ENCODE measurements at places on chromosomes 16 and 17.

GRCh38 chr17:19417611-19418010 lies 6.6 kb downstream of the RNF112 start:
- no peak for DNase-seq

- no peak for DNase-seq
Observed at GRCh38 chr17:43591001-43591400, 44.9 kb upstream of the ETV4 start.

DNA sequence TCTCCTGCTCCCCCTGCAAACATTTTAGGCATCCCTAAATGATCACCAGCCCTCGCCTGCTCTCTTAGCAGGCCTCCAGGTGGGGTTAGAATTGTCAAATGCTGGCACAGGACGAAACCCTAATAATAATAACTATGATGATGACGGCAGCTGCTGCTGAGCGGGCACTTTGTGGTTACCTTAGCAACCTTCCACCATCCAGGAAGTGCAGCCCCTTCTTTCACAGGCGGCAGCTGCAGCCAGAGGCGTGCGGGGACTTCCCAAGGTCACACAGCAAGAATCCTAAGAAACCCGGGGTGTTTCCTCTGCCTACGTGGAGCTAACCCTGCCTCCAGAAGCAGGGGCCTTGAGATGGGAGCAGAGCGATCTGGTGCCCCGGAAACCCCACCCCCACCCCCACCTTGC lies 22.4 kb upstream of the EIF1 start:
- peak; percentile 31 for DNase-seq

GRCh38 chr16:2149630-2150417 lies 1.4 kb downstream of the RAB26 start:
- DNase-seq = no peak

DNA sequence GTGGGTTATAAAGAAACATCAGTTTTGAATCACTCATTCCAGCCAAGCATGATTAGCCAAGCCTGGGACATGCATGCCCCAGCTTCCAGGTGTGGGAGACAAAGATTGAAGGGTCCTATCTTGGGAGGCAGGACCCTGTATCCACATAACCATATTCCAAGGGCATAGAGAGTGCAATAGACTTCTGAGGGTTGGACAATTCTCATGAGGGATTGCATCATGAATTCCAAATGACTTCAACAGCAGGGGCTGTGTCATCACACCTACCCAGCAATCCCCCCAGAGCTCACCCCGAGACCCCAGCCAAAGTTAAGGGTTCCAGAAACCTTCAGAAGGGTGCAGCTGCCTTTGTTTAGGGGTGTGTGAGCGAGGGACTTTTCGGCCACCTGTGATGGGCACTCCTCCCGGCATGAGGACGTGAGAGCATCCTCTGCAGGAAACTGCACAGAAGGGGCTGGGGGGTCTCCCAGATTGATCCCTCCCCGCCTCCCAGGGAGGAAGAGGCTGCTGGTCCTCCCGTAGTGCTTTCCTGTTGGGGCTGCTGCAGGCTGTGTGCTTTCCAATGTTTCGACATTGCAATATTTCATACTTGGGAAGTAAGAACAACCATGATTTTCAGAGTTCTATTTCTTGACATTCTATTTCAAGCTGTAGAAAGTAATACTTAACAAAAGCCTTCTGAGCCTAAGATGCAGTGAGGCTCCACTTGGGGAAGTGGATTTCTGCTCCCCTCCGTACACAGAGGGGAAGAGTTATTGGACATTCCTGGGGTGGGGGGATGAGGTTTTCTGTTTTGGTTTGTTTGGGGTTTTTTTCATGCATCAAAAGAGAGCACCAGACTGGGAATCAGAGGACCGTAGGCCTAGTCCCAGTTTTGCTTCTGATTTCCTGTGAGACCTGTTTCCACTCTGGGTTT lies 13.3 kb upstream of the PITPNM3 start:
- DNase-seq = no peak
